RWPE1 (cell line): ENCODE measurements at places on chromosomes 2 and 18.

GRCh38 chr2:68770271-68771111 lies 35.9 kb downstream of the ARHGAP25 start:
- DNase-seq, result no peak

- DNase-seq, result no peak
Measured at GRCh38 chr2:20156076-20156759, 68.7 kb downstream of the SDC1 start.

DNA sequence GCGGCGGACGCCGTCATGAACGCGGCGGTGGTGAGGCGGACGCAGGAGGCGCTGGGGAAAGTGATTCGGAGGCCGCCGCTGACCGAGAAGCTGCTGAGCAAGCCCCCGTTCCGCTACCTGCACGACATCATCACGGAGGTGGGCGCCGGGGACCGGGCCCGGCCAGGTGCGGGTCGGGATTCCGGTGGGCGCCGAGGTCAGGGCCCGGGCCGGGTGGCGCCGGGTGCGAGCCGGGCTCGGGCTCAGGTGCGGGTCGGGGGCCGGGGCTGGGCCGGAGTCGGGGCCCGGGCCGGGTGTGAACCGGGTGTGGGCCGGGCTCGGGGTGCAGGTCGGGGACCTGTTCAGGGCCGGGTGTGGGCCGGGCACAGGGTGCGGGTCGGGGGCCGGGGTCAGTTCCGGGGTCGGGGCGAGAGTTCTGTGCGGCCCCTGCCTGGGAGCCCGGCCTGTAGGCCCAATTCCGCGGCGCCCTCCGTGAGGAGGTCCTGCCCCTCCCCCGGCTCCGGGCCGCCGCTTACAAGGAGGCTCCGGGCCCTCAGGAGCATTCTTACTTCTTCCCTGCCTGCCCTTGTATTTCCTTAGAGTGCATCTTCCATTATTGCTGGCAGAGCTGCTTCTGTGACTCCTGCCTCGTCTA lies 447 bp downstream of the TRAF3IP1 start:
- peak; percentile 44 for DNase-seq

- DNase-seq, result no peak
Measured at GRCh38 chr2:66463206-66463755, 28.4 kb downstream of the MEIS1 start.

- DNase-seq, result no peak
Measured at GRCh38 chr2:18440141-18440661, 120.3 kb downstream of the RDH14 start.

DNA sequence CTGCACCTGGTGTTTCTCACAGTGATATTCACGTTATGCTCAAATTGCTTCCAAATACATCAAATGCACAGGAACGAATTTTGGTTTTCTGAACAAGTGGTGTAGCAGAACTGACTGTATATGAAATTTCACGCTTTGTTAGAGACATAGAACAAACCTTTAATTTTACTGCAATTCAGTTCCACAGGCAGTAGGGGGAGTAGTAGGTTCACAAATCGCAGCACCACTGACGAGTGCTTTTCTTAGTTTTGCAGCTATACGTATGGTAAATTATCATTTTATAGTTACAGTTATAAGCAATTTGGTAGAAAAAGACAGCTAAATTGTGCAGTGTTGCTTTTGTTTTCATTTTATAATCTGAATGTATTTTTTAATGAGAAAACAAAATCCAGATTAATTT lies 113.3 kb downstream of the KIAA1328 start:
- DNase-seq, result no peak

GRCh38 chr2:239546541-239546940 lies 145.7 kb upstream of the HDAC4 start:
- no peak for DNase-seq

GRCh38 chr2:175557810-175558377 lies 376.4 kb upstream of the ATP5MC3 start:
- DNase-seq, result no peak

GRCh38 chr18:73791081-73791480 lies 356.6 kb downstream of the FBXO15 start:
- DNase-seq, result no peak

DNA sequence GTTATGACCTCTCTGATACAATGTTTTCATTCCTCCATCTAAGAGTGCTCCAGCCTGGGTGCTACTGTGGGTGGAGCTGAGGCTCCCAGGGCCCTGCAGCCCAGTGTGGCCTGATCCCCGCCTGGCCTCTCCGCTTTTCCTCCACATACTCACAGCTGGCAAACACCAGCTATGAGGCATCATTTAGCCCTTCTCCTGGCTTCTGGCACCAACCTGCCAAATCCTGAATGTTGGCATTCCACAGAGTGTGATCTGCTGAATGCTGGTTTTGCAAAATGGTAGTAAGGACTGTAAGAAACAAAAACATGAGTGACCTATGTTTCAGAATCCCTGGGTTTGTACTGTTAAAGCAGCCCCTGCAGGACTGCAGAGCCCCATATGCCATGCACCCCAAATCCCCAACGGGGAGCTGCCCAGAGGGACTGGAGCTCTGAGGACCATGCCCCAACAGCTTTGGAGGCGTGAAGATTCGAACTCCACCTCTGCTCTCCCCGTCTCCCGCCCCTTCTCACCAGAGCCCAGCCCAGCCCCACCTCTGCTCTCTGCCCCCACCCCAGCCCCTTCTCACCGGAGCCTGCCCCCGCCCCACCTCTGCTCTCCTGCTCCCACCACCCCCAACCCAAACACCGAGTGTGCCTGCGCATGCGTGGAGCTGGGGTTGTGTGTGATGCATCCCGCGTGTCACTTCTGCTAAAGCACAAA lies 4.2 kb downstream of the SLC66A2 start:
- DNase-seq, result peak; percentile 36

GRCh38 chr2:45438872-45439665 lies 172.0 kb downstream of the SRBD1 start:
- no peak for DNase-seq

- no peak for DNase-seq
Measured at GRCh38 chr2:28522481-28522880, 26.6 kb downstream of the PLB1 start.

DNA sequence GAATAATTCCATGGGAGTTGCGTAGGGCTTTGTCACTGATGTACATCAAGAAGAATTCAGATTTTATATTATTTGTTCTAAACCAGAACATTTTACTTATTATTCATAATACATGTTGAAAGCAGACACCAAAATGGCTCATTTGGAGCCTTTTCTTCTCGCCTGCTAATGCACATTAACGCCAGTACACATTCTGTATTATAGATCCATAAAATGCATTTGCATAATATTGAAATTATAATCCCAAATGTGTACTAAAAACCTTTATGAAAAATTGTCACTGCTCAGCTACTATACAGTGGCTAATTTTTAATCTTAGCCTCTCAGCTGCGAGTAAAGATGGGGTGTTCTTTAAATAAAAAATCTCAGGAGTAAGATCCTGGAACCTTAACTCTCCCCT lies 452.2 kb upstream of the HNRNPA3 start:
- DNase-seq, result no peak

DNA sequence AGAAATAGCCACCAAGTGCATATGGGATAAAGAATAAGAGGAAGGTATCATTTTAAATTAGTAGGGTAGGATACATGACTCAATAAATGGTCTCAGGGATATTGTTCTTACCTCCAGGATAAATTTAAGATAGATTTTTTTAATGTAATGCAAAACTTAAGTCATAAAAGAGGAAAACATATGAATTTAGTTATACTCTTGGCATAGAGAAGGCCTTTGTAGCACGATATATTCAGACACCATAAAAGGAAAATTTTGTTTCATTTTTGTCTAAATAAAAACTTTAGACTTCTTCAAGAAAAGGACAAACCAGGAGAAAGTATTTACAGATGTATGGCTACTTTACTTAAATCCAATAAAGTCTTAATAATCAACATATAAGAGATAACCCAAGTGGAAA lies 78.5 kb upstream of the CAB39 start:
- no peak for DNase-seq

- DNase-seq, result no peak
Measured at GRCh38 chr2:218981881-218982585, 3.0 kb downstream of the FEV start.

DNA sequence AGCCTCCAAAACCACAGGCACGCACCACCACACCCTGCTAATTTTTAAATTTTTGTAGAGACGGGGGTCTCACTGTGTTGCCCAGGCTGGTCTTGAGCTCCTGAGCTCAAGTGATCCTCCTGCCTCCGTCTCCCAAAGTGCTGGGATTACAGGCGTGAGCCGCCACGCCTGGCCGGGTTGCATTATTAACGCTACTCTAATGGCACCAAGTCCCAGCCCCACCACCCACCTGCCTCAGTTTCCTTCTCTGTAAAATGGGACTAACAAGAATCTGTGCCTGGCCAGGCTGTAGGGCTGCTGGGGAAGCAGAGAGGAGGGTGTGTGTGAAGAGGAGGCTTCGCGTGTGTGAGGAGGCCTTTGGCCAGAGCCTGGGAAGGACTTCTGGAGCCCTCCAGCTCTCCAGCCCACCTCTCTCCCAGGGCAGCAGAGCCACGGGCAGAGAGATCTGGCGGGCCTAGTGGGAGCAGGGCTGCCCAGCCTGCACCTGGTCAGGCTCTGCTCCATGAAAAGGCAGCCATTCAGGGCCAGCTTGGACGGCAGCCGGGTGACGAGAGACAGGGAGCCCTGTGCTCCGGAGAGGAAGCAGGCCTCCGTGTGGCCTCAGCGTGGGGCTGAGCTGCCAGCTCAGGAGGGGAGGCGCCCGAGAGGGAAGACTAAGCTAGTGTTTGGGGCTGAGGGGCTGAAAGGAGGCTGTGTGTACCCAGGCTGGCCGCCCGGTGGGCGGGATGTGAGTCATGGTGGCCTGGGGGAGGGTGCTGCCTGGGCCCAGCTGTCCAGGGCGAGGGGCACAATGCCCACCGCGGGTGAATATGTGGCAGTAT lies 7.4 kb upstream of the B3GNT7 start:
- no peak for DNase-seq

DNA sequence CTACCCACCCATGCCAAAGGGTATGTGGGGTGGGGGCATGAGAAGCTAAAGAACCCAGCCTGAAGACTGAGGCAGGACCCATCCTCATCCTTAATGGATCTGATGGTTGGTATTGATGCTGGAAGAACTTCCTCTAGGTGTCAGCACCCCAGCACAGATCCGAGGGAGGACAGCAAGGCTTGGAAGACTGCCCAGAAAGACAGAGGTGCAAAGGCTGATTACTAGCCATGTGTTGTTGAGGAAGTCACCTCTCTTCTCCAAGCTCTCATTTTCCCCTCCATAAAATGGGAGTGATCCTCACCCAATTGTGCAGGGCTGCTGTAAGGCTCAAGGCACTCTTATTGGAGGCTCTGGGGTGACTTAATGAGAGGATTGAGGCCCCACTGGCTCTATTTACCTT lies 256.5 kb downstream of the CELF4 start:
- DNase-seq, result no peak

DNA sequence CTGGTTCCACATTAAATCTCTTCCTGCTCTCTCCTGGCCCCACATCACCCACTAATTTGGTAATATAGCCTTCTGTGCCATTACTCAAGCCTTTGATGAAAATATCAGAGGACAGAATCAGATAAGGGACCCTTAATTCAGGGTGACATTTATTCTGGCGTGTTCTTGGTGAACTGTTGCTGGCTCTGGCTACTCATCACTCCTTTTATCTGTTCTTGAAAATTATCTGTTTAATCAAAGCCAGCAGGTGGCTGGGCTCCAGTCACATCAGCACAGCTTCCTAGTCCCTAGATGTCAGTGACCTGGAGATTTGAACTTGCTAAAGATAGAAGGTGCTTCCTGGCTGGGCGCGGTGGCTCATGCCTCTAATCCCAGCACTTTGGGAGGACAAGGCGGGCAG lies 26.9 kb upstream of the SLC35F6 start:
- no peak for DNase-seq

DNA sequence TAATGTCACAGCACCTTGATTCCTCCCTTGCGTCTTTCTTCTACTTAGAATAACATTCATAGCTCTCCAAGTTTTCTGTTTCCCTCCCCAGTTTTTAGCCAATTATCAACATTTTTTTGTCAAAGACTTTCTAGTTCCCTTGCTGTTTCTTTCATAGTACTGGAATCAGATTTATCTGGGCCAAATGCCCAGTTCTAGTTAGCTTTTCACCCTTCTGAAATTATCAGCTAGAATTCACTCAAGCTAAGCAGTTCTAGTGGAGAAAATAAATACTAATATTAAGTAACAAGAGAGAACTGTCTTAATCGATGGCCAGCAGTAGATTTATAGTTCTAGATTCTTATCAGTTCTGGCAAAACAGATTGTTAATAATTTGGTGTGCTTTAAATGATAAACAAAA lies 36.2 kb downstream of the EFEMP1 start:
- DNase-seq, result no peak

GRCh38 chr2:61272421-61273070 lies 110.6 kb downstream of the C2orf74 start:
- DNase-seq, result no peak

DNA sequence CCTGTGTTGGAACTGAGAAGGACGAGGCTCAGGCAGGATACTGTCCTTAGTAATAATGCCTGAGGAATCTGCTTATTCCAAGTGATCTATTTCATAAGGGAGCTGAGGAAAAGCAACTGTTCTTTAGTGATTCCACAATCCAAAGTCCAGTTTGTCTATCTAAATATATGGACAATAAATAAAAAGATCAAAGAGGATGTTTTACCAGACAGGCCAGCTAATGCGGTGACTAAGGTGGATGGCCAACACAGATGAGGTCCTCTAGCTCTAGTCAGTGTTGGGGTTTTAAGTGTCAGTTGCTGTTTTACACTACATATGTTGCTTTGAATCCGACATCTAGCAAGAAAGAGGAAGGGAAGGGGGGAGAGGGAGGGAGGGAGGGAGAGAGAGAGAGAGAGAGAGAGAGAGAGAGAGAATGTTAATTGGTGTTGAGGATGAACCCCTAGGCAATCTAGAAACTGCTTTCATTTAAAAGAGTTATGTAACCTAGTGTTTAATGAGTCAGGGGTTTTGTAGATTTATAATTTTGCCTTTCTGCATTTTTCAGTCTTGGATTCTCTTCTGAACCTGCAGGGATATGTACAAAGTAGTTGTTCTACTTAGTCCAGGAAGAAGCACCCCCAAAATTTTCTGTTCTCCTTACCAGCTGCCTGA lies 27.0 kb upstream of the SCN1A start:
- no peak for DNase-seq
